NK-92 treated with Interleukin-12 subunit alpha and Interleukin-12 subunit beta, amount 100 ng/mL, for 24 hours (cell line): ENCODE measurements at places on chromosomes 11 and 22.

DNA sequence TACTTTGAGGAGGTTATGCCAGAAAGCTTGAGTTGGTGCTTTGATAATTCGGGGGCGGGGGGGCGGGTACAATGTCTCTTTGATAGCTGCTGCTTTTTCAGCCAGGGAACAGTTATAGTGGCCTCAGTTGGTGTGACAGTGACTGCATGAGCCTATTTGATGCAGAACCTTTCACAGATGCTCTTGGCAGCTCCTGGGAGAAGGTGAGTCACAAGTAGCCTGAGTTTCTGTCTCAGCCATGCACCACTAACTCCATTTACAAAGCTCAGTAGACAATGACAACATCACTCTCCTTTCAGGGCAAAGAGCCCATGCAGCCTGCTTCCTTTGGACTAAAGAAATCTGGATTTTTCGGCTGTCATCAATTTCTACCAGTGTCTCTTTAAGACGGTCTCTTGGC, 42.1 kb upstream of the SEZ6L start:
- no peak for DNase-seq

- no peak for DNase-seq
Measured at GRCh38 chr11:21897752-21898151, 295.1 kb upstream of the ANO5 start.

- DNase-seq, result no peak
Measured at GRCh38 chr11:96127596-96127959, 203.7 kb upstream of the MTMR2 start.

GRCh38 chr22:47540011-47540410, 777.6 kb downstream of the TBC1D22A start:
- DNase-seq, result no peak

- no peak for DNase-seq
Measured at GRCh38 chr11:126732981-126733380, 267.6 kb downstream of the KIRREL3 start.

GRCh38 chr11:72430741-72431570, 3.4 kb downstream of the CLPB start:
- no peak for DNase-seq
